Thoracic aorta (tissue), 2 donors: ENCODE measurements at places on chromosomes 2 and 18. TPM values are rescaled to one million over a fixed set of nuclear protein-coding genes. Genes with fewer than 3 reads are reported as not detected.

DNA sequence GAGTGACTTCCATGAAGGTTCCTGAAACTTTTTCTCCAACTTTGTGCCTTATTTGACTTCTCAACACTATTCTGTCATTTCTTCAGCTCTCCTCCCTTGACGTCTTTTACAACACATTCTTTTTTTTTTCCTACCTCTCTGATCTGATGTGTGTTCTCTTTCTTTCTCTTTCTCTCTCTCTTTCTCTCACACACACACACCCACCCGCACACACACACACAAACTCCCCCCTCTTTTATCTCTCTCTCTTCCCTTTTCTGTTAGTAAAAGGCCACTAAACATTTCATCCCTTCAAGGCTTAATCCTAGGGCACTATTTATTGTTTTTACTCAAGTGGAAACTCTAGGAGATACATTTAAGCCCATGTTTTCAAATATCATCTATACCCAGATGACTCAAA is 107.8 kb upstream of the CNTNAP5 start:
- no peak for DNase-seq

DNA sequence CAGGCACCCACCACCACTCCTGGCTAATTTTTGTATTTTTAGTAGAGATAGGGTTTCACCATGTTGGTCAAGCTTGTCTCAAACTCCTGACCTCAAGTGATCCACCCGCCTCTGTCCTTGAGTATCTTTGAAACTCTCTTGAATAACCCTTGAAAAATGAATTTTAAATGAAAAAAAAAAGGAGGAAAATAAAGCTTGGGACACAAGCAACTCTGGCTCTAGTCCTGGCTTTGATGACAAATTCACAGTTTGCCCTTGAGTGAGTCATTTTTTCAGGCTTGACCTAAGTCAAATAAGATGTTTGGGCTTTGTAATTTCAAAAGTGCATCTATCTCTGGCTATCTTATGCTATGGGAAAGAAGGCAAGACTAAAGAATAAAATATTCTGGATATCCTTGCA is 79.0 kb upstream of the TRIB2 start:
- no peak for DNase-seq

DNA sequence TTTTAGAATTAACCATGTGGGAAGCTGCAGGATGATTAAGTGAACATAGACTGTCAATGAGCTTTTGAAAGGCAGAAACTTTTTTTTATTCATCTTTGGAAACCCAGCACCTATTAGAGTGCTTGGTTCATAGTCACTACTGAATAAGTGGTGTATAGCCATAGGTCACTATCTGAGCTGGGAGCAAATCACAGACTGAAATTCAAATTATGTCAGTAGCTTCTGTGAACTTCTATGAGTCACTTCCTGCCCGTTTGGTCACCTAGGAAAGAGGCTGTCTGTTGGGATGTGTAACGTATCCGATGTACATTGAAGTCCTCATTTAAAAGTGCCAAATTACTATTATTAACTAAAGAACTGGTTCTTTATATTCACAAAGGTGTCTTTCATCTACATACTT is 20.5 kb upstream of the SLC40A1 start:
- no peak for DNase-seq

- DNase-seq = no peak
Measured at GRCh38 chr2:36892805-36893204, 73.5 kb downstream of the STRN start.

- no peak for DNase-seq
Measured at GRCh38 chr2:197324801-197325200, 14.2 kb upstream of the ANKRD44 start.

DNA sequence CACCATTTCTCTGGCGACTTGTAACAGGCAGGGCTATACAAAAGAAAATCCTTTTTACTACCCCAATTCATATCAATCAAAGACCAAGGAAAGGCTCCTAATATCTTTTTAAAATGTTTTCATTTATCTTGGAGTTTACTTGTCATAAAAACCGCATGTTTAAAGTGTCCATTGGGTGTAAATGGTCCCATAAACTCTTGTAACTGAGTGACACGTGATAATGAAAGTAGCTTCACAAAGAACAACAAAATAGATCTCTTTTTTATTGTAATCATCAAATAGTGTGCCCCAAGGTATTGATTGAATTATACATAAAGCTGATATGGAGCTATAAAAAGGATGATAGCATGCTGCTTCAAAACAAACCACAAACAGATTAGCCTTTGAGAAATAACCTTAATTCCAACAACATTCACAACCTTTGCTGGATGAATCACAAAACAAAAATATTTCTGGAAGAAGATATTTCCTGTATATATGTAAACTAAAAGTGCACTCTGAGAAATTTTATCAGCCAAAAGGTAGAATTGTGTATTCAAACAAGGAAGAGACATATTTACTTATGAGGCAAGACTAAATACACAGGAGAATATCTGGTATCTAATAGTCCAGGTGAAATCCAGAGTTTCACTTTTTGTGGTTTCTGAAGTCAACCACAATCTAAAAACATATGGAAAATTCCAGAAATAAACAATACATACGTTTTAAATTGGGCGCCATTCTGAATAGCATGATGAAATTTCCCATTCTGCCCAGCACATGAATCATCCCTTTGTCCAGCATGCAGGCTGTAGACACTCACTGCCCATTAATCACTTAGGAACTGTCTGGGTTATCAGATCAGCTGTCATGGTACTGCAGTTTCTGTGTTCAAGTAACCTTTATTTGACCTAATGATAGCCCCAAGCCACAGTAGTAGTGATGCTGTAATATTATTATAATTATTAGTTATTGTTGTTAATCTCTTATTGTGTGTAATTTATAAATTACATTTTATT is 237.5 kb downstream of the PIK3C3 start:
- DNase-seq = no peak

DNA sequence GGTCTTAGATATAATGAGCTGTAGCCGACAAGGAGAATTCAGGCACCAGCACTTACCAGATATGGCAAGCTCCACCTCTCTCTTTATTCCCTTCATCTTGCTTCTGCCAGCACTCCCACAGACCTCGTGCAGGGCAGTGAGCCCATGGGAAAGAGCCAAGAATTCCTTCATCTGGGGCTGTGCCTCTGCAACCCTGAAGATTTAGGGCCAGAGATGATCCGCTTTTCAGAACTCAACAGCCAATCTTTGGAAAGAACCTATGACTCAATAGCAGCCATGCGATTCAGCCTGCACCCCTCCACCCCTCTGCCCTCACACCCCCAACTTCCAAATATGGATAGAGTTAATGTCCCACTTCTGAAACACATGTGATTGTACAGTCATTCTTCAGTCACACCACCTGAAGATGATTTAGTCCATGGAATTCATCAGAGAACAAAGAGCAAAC is 533.7 kb upstream of the TNP1 start:
- no peak for DNase-seq

GRCh38 chr2:69499966-69500365 is 62.7 kb upstream of the NFU1 start:
- DNase-seq = no peak

- no peak for DNase-seq
Measured at GRCh38 chr2:37800176-37800858, 124.8 kb upstream of the RMDN2 start.

DNA sequence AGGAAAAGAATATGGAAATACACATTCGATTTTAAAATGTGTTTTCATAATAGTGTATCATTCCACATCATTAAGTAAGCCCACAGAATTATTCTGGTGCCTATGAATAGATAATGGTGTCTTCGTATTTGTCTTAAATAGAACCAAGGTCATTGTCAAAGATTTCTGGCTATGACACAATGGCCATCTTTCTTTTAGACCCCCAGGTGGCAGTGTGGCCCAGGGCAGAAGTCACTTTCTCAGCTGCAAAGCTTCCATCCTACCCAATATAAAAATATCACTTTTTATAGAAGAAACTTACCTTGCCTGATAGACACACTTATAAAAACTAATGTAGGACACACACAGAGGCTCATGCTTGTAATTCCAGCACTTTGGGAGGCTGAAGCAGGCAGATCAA is 57.5 kb downstream of the ZRANB3 start:
- no peak for DNase-seq

- no peak for DNase-seq
Measured at GRCh38 chr2:190781604-190782198, 98.9 kb upstream of the GLS start.

DNA sequence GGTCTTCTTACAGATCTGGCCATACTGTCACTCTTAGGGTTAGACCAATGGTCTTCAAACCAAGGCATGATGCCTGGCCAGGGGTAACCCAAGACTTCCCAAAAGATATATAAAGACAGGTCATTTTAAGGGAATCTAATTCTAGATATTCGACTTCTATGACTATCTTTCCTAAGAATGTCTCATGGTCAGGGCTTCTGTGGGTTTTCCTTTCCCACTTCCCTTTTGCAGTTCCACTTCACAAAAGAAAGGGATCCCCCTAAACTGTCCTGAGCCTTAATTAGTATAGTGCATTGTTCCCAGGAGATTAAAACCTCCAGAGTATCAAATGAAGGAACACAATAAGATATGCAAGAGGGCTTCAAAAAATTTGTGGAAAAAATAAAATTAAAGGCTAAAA is 223.6 kb upstream of the SIX2 start:
- no peak for DNase-seq

- DNase-seq = no peak
Measured at GRCh38 chr18:25038261-25038660, 313.7 kb downstream of the ZNF521 start.

DNA sequence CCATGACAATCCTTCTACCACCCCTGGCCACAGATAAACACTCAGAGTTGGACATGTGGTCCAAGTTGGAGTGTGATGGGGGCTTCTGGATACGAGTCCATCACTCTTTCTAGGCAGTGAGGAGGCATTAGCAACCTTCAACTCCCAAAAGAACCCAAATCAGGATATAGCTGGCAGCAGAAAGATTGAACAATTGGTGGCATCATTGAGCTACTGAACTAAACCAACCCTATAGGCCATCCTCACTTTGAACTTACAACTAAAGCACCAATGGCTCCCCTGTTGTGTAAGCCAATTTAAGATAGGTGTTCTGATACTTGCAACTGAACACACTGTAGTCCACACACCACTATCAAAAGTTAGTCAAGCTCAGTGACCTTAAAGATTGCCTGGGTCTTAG is 24.0 kb upstream of the MARCO start:
- no peak for DNase-seq

DNA sequence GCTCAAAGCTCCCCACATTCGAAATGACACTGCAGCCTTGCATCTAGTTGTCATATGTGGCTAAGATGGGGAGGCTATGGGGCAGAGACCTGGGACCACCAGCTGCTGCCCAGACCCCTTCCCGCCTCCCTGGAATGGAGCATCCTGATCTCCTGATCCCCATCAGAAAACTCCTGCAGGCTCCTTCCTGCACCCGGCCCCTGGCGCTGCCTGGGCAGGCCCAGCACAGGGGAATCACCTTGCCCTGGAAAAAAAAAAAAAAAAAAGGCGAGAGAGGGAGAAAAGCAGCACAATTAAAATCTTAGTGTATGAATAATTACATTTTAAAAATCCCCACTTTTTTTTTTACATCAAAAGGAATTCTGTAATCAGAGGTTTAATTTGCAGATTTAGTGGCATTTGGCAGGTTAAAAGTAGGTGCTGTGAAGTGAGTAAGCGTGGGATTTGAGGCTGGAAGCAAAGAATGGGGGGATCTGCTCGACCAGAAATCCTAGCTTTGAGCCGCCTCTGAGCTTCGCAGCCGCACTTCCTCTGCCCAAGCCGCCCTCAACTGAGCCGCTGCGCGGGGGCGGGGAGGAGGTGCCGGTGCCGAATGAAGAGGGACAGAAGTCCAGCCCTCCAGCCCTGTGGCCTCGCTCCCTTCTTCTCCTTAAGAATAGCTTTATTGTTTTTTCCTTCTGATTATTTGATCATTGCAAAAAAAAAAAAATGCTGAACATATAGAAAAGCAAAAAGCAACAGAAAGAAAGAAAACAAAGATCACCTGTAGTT is 30.0 kb downstream of the THNSL2 start:
- no peak for DNase-seq

GRCh38 chr2:71826299-71826698 is 321.4 kb downstream of the CYP26B1 start:
- DNase-seq = no peak

DNA sequence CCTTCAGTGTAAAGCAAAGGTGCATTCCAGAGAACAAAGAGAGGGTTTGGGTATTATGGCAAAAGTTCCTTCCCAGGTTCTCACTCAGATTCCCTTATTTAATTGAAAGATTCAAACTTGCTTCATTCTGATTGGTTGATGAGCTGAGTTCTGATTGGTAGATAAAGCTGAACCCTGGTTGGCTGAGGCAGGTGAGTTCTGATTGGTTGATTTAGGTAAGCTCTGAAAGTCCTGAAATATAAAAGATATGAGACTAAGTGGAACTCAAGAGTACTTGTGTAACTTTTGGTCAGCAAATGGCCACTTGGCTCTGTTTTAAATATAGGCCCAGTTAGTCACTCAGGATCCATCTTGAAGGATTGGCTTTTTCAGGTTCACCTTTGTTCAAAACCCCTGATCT is 99.8 kb upstream of the FBXO11 start:
- no peak for DNase-seq

DNA sequence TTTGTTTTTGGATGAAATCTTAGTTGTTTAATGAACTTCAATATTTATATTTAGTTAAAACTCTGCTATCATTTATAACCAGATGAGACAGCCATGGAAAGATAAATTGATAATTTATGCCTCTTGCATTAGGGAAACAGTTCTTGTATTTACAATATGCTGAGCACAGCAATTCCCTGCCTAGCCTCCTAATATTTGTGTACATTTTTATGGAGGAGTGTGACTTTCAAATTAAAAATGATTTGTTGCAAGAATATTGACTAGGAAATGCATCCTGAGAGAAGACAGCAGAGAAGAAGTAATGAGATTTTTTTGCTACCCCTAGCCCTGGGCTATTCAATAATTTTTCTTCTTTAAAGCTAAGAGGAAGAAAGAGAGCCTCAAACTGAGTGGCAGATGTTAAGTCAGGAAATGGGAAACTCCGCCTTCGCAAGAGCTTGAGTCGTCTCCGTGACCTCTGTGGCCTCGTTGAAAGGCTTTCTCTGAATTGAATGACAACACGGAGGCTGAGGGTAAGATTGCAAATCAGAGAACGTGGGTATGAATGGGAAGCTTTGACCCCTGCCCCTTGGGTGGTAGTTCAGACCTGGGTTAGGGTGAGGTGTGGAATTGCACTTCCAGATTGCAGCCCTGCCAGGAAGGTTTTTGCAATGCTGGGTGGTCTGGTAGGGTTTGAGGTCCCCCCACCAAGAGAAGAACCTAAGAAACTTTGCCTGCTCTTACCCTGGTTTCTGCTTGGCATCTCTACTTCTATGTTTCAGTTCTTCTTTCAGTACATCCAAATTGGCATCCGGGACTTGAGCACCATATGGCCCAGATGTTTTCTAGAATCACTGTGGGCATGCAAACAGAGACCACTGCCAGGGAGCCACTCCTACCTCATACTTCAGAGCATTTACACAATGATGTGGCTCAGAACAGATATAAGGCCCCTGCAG is 210.3 kb upstream of the RBMS1 start:
- no peak for DNase-seq

GRCh38 chr2:174874085-174874484 is 109.8 kb upstream of the CHRNA1 start:
- DNase-seq = no peak

SIX3 gene
- 0.14 TPM for total RNA-seq

ABHD1 gene
- total RNA-seq = not detected

KIAA2012 gene
- total RNA-seq = not detected

RAB12 gene
- 55.0 TPM for total RNA-seq

MOGAT1 gene
- not detected for total RNA-seq

VWC2L gene
- total RNA-seq = not detected

GNAL gene
- total RNA-seq = 4.2 TPM

TNS1 gene
- 2,296 TPM for total RNA-seq
